ENCODE measurements at places on chromosomes 2 and 18.
A peak's percentile ranks its signal among the peaks of the same experiment; 100 is the strongest.

- no peak for DNase-seq
Observed at GRCh38 chr18:73859837-73860397, 287.7 kb downstream of the FBXO15 start.

DNA sequence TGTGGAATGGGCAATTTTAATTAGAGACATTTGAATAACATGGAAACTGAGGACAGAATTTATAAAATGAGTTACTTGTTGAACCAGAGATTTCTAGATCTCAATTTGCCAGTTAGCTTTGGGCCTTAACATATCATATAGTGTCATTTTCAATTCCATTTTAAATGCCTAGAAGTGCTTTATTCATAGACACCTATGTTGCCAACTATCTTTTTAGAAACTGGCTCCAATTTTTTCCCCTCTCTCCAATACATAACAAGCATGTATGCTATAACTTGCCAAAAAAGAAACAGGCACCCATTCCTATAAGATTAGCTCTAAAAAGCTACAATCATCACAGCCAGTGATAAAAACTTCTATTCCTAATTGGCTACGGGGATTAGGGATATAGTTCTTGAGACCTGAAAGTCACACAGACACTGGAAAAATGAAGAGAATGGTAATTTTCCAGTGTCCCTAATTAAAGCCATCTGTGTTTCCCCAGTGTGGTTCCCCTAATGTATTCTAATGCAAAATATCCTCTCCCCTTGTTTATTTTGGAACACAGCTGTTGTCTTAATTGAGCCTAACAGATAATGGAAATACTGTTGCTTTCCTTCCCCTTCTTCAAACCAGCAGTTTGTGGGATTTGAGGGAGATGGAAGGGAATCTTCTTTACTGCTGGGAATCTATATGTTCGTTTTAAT, 205.5 kb upstream of the FSHR start:
- no peak for DNase-seq

- no peak for DNase-seq
Observed at GRCh38 chr2:69013142-69013839, at the start of gene ANTXR1. Gene ANTXR1 (plus strand): TSS chr2:69013179. CDS start chr2:69013500, 321 bp downstream.

DNA sequence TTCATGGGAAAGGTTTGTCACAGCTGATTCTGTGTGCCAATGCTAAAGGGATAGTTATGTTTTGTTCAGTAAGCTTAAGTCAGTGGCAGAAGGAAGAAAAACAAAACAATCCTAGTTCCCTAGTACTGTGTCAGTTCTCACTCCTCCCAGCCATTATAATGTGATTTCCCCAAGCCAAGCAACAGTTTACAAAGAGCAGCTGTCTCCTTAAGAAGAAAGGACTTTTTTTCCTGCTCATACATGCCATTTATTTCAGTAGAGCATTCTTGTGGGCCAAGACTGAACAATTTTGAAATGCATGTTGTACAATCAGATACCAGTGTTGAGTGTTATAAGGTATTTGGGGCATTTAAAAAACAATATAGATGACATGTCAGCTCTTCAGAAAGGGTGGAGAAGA, 52.1 kb downstream of the NEMP2 start:
- no peak for DNase-seq

- no peak for DNase-seq
Observed at GRCh38 chr2:177153805-177154204, 58.8 kb upstream of the HNRNPA3 start.

DNA sequence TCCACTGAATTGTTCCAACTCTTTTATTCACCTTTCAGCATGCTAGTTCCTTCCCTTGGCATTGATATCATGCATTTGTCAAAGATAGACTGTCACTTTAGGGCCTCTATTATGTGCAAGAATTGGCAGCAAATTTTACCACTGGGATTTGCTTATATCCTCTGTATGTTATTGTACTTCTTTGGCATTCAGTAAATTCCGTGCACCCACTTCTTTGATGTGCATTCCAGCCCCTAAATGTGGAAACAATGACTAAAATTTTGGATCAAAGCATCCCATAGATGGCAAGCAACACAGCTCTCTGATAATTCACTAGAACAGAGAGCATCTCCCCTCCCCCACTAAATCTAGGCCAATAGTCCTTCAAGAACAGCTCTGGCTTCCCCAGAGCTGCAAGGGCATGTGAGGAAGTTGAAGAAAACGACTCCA, 399.0 kb upstream of the HNRNPA3 start:
- no peak for DNase-seq

DNA sequence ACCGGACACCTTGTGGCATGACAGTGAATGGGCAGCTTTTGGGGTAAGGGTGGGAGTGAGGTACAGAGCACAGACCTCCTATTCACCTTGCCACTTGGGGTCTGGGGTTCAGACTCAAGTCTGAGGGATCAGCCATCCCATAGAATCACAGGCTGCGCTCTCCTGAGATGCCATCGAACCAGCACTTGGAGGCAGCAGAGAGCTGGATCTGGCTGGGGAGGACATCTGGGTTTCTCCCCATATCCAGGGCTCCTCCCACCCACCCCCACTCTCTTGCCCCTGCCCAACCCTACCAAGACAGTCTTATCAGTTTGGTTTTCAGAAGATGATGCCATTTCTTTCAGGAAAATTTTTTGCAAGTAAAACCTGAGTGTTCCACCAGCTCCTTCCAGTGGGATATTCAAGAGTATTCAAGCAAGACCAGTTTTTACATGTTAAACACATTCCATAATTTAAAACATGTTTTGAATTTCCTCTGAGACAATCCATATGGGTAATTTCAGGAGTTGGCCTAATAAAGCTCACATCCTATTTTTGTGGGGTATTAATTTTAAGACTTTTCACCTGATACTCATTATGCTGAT, 29.2 kb upstream of the TEX44 start:
- DNase-seq = peak; percentile 30

DNA sequence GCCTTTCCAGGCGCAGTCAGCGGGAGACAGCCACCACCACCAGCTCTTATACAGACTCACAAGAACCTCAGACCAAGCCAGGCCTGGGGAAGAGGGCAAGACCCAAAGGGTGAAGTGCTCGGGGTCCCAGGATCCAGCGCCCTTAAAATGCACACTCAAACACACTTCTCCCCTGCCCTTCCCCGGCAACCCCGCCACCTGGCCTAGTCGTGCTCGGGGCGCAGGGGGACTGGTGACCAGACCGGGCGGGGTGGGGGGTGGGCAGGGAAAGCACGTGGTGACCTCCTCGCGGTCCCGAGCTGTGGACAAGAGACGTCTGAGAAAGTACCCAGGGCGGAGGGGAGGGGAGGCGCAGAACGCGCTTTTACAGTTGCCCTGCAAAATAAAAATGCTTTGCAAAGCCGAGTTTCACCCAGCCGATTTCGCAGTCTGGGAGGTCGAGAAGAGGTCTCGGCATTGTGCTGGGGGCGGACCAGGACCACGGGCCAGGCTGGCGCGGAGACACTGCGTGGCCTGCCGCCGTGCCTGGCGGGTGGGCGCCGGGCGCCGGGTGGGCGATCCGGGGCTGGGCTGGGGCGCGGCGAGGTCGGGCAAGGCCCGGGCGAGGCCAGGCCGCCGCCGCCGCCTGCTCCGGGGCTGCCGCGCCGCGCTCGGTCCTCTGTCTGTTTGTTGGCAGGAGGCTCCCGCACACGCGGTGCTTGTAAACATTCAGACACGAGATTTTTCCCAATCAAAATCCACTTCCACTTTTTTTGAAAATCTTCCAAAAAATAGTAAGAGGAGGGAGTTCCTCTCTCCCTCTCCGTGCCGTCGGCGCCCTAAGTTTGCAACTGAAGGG, 2.0 kb downstream of the BCL11A start:
- DNase-seq = peak; percentile 26

DNA sequence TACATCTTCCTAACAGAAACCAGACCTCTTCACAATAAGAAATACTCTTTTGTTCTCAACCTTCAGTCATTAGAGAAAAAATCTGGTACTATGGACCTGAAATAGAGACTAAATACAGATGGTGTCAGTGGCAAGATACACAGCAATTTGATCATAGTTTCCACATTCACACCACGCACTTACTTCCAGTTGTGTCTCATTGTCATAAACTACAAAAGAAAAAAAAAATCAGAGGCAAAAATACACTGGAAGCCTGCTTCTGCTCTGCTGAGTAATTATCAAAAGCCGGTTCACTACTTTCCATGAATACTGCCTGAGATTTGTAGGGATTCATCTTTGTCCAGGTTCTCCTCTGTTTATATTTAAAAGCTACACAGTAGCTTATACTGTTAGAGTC, 182.6 kb downstream of the PID1 start:
- no peak for DNase-seq

DNA sequence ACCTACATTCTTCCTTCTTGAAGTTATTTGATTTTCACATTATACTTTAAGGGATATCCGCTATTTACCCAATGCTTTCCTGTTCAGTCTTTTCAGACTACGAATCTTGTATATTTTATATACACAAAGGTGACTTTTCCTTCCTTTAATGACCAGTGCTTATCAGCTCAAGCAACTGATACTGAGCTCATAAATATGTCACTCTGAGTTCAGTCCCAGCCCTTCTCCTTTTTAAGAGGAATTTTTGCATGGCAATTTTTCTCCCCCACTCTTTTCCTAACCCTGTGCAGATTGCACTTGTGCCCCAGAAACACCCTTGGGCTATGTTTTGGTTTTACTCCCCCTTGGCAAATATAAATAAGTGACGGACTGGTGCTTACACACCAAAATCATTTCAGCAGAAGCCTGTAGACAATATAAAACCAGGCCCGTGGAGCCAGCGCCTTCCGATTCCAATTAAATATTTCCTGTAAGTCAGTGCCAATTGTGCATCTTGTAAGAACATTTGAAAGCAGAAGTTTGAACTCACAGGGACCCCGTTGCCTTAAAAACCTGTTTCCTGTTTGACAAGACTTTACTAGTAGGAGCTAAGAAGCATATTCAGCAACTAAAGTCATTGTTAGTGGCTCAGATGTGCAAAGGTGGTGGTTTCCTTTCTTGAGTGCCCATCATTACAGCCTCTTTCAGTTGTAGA, 66.3 kb upstream of the GATA6 start:
- DNase-seq = peak; percentile 21

DNA sequence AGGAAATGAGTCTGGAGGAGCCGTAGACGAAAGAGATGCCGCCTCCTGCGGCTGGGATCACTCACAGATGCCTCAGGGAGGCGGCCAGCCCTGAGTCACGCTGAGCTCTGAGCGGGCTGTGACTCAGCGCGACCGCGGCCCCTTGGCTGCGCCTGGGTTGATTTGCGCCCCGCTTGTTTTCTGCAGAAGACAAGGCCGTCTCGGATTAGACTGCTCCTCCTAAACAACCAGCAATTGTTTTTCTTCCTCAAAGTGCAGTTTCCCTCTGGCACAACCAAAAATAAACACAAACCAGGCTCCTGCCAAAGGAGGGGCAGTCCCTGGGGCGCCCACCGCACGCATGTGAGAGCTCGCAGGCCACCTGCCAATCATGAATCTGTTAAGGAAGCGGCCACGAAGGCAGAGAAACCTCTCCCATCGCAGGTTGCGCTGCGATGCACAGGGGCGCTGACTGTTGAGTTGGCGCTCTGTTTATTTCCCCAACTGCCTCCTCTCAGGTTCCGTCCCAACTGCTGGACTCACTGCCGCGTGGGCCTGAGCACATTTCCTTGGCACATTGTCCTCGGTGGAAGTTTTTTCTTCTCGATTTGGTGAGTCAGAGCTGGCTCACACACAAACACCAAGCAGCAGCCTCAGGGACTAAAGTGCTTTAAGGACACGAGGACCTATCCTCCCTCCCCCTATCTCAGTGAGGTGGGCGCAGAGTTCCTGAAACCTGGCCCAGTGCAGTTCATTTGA, 85.2 kb upstream of the NDUFV2 start:
- peak; percentile 84 for DNase-seq

- DNase-seq = no peak
Observed at GRCh38 chr2:20317197-20317596, 33.4 kb downstream of the PUM2 start.

DNA sequence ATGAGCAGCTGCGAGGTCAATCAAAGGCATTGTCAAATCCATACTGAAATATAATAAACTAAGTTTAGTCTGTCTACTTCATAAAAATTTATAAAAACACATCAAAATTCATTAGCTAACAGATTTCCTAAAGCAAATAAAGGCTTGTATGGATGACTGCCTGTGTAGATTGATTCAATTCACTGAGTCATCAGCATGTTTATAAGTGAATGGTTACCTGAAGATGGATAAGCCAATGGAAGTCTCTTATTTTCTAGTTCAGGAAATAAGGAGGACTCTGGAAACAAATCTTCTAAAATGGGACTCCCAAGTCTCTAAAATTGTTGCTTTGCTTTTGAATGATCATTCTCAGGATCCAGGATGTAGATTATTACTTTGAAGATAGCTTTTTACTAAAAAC, 57.0 kb upstream of the HNRNPA3 start:
- no peak for DNase-seq

DNA sequence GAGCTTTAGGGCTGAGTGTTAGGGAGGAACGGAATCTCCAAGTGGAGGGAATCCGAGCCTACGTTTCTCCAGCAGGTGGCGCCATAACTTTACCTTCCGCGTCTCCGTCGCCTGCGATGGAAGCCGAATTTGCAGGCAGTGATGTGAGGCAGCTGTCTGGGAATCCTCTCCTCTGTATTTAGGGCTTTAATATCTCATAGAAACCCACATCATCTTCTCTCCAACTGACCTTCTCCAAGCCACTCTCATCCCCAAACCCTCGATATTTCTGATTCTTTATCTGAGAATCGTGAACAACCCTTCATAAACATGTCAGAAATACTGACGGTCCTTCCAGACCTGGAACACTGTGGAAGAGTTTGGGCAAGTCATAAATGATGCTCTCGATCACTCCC, 27.5 kb downstream of the SIX2 start:
- DNase-seq = peak; percentile 78

GRCh38 chr18:51400721-51401120, 203.2 kb upstream of the MEX3C start:
- DNase-seq = no peak

GRCh38 chr2:38464971-38465788, 88.1 kb upstream of the ATL2 start:
- DNase-seq = no peak

GRCh38 chr2:8059255-8059654, 622.6 kb upstream of the ID2 start:
- DNase-seq = no peak

GRCh38 chr2:200095436-200095835, 140.1 kb downstream of the MAIP1 start:
- DNase-seq = no peak

GRCh38 chr2:20223407-20224163, 1.3 kb downstream of the SDC1 start:
- peak; percentile 21 for DNase-seq

- no peak for DNase-seq
Observed at GRCh38 chr2:241129086-241129871, 20.0 kb downstream of the PASK start.

GRCh38 chr18:45865466-45865865, 40.0 kb downstream of the SIGLEC15 start:
- DNase-seq = no peak

DNA sequence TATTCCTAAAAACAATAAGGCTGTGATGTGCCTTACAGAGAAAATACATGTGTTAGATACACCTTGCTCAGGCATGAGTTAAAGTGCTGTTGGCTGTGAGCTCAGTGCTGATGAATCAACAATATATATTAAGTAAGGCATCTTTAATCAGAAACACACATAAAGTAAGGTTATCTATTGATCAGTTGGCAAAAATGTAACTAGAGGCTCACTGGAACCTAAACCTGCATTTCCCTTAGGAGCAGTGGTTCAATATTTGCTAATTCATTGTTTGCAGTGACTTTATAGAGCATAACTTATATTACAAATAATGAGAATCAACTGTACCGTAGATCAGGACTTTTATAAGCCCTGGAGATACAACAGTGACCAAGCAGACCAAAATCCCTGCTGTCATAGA, 77.0 kb upstream of the CYP1B1 start:
- no peak for DNase-seq
